NCI-H345 (cell line): ENCODE measurements at places on chromosomes 1 and 21.

- no peak for DNase-seq
Observed at GRCh38 chr21:41921021-41921420, 32.8 kb downstream of the C2CD2 start.

GRCh38 chr1:115874497-115874896 lies 33.6 kb upstream of the NHLH2 start:
- no peak for DNase-seq

DNA sequence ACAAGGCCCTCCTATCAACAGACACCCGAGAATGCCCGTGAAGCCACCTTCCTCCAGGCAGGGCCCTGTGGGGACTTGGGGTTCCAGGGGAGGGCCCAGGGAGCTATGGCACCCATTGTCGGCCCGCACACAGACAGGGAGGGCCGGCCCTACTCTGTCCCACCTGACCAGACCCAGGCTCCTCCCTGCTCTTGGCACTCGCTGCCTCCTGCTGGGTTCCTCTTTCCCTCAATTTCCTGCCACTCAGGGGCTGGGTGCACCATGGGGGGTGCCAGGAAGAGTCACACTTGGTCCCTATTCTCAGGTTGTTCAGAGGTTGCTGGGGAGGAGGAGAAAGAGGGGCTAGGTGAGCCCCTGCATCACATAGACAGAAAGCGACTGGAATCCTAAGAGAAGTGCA lies 8.0 kb upstream of the OXCT2 start:
- no peak for DNase-seq

DNA sequence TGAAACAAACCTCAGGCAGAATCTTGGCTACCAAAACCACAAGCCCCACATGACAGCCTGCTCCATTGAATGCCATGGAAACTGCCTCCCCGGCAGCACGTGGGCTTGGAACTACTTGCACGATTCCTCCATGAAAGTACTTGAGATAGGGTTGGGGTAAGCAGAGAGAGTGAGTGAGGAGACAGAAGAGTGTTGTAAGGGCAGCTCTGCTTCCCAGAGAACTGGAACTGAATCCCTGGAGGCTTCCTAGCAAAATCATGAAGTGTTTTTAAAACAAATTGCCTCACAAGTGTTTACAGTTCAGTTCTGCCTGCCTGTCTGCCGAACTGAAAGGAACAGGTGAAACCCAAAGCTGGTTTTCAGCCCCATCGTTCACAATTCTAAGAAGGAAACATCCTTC lies 35.3 kb upstream of the DNASE2B start:
- peak; percentile 48 for DNase-seq

- no peak for DNase-seq
Observed at GRCh38 chr1:92356956-92357355, 58.1 kb downstream of the RPAP2 start.

GRCh38 chr1:150414592-150414991 lies 50.6 kb downstream of the RPRD2 start:
- DNase-seq = no peak

DNA sequence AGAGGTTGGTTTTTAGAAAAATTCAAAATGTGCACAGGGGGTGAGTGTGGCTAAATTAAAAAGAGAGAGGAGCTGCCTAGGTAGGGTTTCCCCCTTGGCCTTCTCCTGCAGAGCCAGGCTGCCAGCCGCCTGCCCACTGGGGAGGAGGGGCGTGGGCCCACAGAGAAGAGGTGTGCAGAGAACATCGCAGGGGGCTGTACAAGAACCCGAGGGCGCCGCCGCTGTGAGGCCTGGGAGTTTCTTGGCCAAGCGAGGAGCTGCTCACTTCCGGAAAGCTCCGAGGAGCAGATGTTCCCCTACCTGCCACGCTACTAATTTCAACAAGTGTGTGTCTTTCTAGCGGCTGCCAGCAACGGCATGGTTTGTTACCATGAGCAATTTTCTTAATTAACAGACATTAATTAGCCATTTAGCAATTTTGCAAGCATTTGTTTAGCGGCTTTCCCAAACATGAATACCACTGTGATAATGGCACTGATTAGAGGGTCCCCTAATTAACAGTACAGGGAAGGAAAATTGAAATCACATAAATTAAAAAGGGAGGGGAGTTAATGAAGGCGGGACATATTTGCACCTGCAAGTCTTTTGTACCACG lies 59.7 kb downstream of the MRPL37 start:
- no peak for DNase-seq

DNA sequence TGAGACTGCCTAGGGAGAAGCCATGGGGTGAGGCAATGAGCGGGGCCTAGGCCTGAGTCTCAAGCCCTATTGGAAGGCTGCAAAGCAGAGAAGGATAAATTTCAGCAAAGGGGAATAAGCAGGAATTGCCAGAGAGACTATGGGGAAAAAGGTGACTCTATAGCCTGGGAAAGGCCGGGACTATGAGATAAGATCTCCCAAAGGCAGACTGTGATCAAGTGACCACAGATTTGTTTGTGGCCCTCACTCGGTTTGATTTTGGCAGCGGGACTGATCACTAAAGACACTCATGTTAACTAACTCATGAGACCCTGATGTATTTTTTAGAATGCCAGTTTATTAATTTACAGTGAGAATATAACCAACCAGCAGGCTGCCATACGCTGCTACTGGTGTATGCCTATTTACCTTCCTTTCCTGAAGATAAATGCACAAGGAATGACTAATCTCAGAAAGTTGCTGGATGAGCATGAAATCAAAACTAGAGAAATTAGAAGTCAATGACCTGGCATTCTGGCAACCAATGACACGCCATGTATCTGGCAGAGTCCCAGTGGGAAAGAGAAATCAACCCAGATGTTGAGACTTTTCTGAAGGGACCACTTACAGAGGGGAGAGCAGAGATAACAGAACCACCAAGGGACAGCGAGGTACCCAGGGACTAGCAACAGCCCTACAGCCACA lies 4.3 kb downstream of the HSF2BP start:
- no peak for DNase-seq

GRCh38 chr1:30886710-30887428 lies 21.7 kb downstream of the SDC3 start:
- no peak for DNase-seq

- DNase-seq = no peak
Observed at GRCh38 chr1:28516518-28516956, 10.7 kb downstream of the RCC1 start.

- no peak for DNase-seq
Observed at GRCh38 chr1:94130851-94131595, 10.1 kb upstream of the ABCA4 start.

DNA sequence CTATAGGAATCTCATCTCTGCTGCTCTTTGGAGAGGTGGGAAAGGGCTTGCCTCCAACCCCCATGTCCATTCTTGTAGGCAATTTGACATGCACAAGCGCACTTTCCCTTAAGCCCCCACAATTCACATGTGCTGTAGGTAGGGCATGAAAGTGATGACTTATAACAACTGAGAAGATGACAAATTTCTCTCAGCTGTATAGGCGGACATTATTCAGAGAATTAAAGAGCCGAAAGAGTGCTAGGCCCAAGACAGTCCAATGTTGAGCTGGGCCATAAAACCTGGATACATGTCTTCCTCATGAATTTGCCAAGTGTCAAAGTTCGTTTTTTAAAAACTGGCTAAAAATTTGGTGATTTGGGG lies 106.3 kb upstream of the LYPLAL1 start:
- no peak for DNase-seq

DNA sequence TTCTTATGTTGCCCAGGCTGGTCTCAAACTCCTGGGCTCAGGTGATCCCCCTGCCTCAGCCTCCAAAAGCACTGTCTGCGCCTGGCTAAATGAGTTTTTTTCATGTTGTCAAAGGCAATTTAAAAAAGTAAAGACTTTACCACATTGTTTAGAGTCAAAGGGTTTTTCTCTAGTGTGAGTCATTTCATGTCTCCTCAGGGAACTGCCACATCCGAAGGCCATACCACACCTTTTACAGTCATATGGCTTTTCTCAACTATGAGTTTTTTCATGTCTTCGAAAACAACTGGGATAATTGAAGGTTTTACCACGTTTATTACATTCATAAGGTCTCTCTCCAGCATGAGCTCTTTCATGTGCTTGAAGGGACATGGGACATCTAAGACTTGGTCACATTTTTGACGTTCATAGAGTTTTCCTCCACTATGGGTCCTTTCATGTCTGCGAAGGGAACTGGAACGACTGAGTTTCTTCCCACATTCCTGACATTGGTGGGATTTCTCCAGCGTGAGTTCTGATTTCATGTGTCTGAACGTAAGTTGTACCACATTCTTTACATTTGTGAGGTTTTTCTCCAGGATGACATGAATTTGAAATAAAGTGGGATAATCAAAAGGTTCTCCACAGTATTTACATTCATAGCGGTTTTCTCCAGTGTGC lies 65.6 kb downstream of the UCHL5 start:
- DNase-seq = no peak

DNA sequence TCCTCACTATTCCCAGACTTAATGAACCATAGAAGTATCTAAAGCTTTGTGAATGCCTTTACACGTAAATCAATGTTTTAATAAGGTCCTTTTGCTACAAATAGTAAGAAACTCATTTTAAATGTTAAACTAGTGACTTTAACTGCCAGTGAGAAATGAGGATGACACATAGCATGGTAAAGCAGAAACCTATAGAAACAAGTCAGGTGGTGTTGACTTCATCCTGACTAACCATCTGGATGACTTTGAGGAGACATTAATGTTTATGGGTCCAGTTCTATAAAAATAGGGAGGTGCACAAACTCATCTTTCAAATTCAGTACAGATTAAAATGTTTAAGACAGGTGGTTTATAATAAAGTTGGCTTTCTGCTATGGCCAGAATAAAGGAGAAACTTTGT lies 85.4 kb downstream of the COLGALT2 start:
- no peak for DNase-seq

- DNase-seq = no peak
Observed at GRCh38 chr1:24987424-24987823, 57.3 kb upstream of the RUNX3 start.

DNA sequence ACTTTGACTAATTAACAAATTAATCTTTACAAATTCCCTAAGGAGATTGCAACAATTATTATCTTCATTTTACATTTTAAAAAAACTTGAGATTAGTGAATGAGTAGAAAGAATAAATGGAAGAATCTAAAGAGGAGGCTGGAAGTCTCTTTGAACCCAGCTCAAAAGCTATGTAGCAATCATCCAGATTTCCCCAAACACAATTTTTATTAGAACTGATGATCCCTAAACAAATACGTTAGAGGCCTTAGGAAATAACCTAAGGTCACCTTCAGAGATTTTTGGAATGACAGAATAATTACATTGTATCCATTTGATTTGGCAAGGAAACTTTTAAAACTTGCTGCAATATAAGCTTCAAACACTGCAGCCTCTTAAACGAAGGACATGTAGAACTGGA lies 242.4 kb upstream of the LYPLAL1 start:
- DNase-seq = no peak

GRCh38 chr1:38547321-38547720 lies 312.3 kb downstream of the RRAGC start:
- no peak for DNase-seq

DNA sequence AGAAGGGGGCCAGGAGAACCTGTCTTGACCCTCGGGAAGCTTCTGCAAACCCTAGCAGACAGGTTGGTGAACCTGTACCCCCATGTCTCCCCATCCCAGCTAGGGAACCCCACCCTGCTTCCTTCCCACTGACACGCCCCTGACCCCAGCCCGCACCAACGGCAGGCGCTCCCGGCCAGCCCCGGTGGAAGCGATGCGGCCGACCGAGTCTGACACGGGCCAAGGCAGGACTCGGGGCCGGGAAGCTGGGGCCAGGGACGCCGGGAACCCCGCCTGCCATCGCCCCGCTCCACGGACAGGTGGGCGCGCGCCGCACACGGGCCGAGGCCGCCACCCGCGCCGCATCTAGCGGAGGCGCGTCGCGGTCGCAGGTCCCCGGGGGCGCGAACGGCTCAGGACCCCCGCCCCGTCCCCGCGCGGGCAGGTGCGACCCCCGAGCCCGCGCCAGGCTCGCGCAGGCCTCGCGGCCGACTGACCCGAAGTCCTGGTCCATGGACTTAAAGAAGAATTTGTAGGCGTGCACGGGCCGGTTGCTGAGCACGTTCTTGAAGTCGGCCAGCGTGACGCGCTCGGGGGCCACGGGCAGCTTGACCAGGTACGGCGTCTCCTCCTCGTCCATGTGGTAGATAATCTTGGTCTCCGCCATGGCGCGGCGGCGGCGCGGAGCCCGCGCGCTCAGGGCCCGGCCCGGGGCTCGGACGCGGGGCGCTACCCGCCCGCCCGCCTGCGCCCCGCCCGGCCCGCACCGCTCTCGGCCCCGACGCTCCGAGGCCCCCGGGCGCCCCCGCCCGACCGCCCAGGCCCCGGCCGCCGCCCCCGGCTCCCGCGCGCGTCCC lies 580 bp downstream of the DVL1 start:
- DNase-seq = no peak

DNA sequence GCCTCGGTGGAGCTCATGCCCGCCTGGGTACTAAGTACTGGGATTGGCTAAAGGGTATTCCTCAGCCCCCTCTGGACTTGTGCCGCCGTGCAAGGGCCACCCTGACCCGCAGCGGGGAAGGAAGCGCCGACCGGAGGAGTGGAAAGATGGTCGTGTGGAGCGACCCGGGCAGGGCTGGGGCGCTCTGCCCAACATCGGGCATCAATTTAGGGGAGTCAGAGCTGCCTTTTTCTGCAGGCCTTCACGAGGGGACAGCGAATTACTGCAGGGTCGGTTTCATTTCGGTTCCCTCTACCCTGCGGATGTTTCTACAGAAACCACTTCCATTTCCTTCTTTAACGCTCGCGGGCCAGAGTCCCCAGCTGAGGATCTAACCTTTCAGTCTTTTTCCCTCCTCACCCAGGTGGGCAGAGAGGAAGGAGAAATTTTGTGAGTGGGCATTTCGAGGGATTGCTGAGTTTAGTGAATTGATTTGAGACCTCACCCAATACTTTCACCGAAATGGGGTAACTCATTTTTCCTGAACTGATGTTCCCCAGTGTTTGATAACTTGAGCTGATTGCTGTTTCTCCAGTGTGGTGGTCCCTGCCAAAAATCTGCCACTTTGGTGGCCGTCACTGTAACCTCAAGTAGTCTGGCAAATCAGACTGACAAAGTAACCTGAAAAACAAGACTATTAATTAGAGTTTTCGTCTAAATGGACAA lies 1.1 kb downstream of the TOR1AIP1 start:
- peak; percentile 30 for DNase-seq

DNA sequence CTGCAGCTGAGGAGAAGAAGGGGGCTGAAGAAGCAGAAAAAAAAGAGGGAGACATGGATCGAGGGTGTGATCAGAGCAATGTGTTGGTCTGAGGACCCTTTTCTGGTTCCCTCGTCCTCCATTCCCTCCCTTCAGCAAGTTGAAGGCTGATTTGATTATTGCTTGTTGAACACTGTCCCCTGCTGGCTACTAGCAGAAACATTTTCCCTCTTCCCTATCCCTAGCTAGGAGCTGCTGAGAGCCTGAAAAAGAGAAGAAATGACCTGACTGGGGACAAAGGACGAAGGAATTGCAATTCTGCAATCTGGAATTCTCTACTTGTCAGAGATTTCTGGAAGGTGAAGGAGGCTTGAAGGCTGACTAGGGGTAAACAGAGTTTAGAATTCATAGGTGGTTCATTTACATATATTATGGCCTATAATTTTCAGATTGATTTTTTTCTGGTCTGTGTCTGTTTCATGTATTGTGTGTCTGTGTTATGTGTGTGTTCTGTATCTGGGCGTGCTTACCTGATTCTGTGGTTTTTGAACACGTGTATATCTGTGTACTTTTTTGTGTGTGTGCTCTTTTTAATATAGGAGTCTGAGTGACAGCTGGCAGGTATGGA lies 9.8 kb downstream of the NHLH1 start:
- peak; percentile 67 for DNase-seq
